Effector CD4-positive, alpha-beta T cell (primary cell): ENCODE measurements at places on chromosomes 5 and 9.

DNA sequence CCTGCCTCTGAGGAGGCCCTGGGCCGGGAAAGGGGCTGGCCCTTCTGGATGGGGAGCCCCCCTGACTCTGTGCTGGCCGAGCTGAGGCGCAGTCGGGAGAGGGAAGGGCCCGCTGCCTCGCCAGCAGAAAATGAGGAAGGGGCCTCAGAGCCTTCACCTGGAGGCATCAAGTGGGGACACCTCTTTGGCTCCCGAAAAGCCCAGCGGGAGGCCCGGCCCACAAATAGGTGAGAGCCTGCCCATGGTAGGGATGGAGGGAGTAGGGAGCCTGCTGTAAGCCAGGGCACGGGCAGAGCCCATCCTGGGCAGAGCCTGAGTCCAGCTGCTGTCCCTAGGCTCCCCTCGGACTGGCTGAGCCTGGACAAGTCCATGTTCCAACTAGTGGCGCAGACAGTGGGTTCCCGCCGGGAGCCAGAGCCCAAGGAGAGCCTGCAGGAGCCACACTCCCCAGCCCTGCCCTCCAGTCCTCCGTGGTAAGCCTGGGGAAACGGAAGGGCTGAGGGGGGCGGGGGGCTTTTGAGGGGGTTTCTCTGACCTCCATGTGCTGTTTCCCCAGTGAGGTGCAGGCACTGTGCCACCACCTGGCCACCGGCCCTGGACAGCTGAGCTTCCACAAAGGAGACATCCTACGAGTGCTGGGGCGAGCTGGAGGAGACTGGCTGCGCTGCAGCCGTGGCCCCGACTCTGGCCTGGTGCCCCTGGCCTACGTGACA, 44.3 kb upstream of the TESK1 start:
- no peak for DNase-seq

DNA sequence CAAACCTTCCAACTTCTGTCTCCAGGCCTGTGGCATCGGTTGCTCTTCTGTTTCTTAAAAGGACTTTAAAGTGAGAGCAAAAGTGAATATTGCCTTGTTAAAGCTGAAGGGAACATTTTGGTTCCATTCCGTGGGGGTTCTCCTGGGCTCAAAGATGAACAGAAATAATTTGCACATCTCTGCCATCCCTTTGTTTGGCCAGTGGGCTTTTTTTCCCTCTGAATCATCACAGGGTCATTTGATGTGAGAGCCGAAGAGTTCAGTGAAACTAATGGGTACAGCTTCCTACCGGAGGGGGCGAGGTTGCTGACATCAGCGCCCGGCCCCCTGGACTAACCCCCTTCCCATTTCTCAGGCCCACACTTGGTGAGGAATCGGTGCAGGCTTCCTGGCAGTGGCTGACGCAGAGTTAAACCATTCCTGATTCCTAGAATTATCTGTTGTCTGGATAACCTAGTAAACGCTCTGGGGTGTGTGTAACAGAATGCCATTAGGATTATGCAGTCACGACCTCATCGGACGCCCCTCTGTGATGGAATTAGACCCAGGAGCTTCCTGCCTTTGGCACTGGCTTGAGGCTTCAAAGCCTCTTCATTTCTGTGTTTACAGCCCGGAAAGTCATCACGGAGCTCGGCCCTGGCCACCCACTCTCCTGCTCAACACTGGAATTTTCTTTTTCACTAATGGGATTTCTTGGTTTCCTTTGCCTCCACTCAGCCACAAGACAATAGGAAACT, 61.6 kb upstream of the RPL26L1 start:
- no peak for DNase-seq

- peak; percentile 31 for DNase-seq
These were observed 91.8 kb downstream of the PDE6A start for GRCh38 chr5:149852641-149853330.

DNA sequence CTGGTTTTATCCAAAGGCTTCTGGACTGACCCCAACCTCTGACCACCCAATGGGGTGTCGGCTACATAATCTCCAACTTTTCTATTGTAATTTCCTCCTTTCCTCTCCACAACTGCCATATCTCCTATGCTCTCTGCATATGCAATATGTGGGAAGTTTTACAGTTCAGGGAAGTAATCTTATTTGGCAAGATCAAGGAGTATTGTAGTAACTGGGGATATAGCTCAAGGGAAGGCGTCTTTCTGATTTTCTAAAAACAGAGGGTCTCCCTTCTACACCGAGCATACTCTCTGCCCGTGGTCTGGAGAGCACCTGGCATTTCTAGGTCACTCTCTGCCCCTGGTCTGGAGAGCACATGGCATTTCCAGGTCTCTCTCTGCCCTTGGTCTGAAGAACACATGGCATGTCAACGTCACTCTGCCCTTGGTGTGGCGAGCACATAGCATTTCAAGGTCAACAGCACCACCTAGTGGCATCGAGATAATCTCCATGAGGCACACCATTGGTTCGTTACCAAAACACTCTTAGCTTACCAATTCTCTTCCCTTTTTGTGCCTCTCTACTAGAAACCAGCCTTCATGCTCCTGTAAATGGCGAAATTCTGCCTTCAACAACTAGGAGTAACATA, 616.4 kb upstream of the NUDT12 start:
- no peak for DNase-seq

GRCh38 chr5:137309290-137309689, 189.8 kb downstream of the SPOCK1 start:
- DNase-seq = no peak

- no peak for DNase-seq
These were observed 36.3 kb upstream of the SHISAL2B start for GRCh38 chr5:64653766-64654560.

DNA sequence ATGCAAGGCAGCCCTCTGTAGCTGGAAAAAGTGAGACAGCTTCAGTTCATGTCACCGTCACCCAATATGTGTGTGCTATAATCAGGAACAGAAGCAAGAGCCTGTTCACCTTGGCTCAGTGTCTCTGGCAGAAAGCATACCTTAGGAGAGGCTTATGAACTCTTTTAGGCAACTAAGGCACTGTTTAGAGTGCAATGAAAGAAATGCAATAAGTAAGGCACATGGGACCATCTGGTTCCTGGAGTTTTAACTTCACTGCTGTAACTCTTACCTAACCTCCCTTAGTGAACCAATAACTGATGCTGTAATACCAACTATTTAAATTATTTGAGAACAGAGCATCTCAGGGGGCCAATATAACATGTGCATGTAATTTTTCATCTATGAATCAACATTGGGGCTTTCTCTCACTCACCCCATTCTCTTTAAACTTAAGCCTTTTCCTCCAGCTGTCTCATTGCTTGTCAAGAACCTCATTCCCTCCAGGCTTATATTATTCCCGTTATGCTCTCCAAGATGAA, 32.4 kb downstream of the C9 start:
- no peak for DNase-seq

GRCh38 chr9:136048560-136049411, 46.3 kb downstream of the NACC2 start:
- no peak for DNase-seq

- DNase-seq = no peak
These were observed 81.1 kb upstream of the SPIN1 start for GRCh38 chr9:88307136-88307535.

DNA sequence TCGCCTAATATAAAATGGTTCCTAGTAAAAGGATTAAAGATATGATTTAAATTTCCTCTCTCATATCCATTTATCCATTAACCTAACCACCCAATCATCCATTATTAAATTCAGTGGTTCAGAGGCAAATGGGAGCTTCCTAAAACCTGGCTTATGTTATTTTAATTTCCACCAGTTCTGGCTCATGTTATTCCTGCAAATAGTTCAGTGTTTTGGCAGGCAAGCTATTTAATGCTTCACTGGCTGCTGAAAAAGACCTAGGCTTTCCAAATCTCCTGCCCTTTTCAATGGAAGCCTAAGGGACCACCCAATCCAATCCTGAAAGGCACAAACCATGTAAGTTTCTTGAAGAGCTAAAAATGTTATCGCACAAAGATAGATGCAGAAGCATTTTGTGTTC, 52.3 kb downstream of the POC5 start:
- DNase-seq = no peak

DNA sequence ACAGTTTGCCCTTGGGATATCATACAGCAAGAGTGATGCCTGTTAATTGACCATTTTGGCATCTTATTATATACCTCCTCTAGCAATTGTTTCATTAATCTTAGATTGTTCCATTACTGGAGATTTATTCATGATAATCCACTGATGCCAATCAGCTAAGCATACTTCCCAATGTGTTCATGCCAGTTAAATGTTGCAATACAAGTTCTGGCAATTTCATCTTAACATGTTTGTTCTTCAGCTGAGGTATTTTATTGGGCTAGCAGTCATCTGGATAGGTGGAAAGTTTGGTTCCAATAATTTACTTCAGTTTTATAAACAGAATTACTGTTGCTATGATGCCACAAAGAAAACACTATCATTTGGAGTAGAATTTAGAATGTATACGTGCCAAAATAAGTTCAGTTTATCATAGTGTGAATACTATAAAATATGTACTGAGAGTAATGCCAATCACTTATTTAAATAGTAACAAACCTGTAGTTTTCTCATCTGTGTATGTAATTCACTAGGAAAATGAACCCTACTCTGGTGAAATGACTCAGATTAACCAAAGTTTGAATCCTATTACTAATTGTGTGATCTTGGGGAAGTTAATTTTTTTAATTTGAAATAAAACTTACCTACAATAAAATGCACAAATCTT, 27.9 kb upstream of the IL31RA start:
- no peak for DNase-seq

DNA sequence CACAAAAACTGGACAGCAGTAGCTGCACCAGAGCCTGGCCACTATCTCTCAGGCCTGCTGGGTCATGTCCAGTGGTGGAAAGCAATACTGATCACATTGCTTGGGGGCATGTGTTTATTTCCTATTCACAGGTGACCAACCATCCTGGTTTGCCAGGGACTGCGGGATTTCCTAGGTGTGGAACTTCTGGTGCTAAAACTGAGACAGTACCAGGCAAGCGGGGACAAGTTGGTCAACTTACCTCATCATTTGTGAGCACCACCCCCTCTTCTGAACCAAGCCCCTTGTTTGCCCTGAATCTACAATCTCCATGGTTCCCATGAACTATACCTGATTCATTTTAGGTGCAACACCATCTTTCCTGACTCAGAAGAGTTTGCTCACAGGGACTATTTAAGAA, 81.3 kb downstream of the TNC start:
- no peak for DNase-seq

- DNase-seq = no peak
These were observed 54.0 kb upstream of the TNC start for GRCh38 chr9:115171921-115172388.

DNA sequence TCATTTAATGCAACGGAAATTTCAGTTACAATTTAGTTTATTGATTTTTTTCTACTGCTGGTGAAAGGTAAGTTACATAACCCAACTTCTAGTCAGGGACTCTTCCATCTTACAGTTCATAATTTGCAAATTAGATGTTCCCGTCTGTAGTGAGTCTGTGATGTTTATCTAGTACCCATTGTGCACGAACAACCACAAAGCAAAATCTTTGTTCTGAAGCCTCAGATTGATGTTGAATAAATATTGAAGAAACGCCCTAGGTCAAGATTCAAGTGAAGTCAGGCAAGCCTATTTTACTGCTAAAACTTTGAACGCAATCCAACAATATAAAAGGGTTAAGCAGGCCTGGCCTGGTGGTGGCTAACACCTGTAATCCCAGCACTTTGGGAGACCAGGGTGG, 43.1 kb downstream of the BASP1 start:
- no peak for DNase-seq

DNA sequence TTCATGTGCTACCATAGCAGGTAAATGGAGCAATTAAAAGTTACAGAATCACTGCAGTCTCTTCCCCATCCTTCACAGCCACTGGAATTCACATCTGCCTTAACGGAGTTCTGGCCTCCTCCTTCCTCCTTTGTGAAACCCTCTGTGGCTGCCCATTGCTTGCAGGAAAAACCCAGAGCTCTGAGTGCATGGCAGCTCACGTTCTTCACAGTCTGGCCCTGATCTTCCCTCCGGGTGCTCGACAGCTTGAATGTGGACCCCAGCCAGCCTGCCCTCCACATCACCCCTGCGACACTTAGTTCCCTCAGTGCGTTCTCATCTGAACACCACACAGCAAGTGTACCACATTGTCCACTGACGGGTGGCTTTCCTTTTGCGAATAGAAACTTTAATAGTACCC, 63.2 kb upstream of the RUFY1 start:
- DNase-seq = no peak

GRCh38 chr5:117667105-117667504, 1092.5 kb upstream of the SEMA6A start:
- no peak for DNase-seq

DNA sequence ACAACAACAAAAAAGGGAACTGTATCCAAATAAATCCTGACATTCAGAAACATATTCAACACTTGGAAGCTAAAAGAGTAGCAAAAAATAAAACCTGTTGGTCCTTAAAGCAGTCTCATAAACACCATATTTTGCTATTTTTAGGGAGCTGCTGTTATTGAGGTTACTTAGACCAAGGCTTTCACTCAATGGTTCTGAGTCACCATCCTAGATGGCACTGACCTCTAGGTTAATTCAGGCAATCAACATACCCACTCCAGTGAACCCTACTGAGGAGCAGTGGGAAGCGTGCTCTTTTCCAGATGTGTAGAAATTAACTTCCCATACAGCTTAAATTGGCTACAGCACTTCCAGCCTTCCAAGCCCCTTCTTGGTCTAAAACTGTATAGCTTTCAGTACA, 5.2 kb downstream of the GNAQ start:
- no peak for DNase-seq

DNA sequence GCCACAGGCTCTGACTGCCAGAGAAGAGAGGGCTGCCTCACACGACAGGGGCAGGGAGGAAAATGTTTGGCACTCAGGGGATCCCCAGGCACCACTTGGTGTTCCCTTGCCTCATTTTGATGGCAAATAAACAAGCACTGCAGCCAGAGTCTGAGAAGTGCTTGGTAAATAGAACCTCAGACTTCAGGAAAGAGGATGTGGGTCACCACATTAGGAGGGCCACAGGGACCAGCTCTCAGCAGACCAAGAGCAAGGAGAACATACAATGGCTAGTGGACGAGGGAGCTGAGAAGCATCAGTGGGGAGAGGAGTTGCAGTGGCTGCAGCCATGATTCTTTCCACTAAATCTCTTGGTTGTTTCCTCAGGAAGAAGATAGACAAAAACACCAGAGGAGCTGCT, 413.9 kb downstream of the GADD45G start:
- no peak for DNase-seq

DNA sequence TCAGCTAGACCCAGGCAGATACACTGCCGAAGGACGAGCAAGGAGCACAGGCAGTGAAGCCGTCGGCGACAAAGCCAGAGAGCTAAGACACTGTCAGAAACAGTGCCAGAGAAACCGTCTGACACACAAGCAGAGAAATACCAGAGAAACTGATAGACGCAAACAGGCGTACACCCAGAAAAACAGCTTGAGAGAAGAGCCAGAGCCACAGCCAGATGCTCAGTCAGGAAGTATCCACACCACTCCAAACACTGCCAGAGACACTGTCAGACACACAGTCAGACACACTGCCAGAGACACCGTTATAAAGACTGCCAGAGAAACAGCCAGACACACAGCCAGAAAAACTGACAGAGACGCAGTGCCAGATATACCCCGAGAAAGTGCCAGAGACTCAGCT, 19.1 kb downstream of the CNTFR start:
- DNase-seq = no peak
